ENCODE measurements at places on chromosomes 1 and 21. TPM values are rescaled to one million over a fixed set of nuclear protein-coding genes. Genes with fewer than 3 reads are reported as not detected.

DNA sequence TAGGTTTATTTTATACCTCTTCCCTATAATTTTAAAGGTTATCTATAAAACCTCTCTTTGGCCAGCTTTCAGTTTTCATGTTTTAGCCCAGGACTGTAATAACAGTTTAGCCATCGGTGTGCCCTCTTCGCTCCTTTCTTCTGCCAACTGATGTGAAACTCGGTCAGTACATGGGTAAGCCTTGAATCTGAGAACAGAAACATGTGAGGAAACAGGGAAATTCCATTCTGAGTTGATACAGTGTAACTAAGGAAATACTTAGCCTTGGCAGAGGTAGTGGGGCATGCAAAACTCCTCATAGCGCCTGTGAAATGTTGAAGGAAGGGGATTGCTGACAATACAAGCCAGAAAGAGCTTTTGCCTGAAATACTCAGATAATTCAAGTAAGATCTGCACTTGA is 465.2 kb downstream of the NCAM2 start:
- DNase-seq = no peak

The CLIC6 gene
- total RNA-seq = 24.1 TPM

The ALX3 gene
- total RNA-seq = not detected

- DNase-seq = no peak
These were observed 1.1 kb downstream of the ICMT start for GRCh38 chr1:6234502-6235295.

GRCh38 chr1:156160743-156161171 is 7.4 kb downstream of the SEMA4A start:
- peak; percentile 79 for DNase-seq

- no peak for DNase-seq
These were observed 3.7 kb downstream of the CFH start for GRCh38 chr1:196655494-196655893.

The CYP4B1 gene
- 358 TPM for total RNA-seq

DNA sequence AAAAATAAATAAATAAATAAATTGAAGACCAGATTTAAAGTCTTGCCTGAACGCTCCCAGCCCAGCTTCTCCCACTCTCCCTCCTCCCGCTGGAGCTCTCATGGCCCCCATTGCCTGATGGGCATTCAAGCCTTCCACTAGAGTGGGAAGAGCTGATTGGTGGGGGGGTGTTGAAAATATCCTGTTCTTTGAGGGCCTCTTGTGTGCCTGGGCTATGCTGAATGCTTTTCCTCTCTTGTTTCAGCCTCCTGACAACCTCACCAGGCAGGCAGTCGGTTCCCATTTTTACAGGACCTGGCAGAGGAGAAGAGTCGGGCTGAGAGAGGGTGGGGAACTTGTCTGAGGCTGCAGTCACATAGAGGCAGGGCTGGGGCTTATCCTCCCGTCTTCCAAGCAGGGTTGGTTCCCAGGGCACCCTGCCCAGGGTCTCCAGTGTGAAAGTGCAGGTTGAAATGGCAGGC is 59.2 kb upstream of the SSBP3 start:
- no peak for DNase-seq

GRCh38 chr1:62307895-62308492 is 11.2 kb downstream of the KANK4 start:
- DNase-seq = no peak

DNA sequence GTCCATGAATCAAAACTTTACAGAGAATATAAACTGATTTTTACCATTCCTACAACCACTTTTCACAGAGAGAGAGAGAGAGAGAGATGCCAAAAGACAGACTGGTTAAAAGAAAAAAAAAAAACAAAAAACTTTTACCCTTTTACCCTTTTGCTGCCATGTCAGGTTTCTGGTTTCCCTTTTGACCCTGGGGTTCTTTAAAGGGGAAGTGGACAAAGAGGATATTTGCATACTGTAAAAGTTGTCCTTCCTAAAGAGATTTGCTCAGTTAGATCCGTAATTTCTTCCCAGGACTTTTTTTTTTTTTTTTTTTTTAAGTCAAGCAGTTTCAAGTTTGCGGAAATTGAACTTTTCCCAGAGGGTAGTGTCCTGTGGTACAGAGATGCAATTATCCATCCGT is 287.8 kb upstream of the RGS18 start:
- DNase-seq = no peak

DNA sequence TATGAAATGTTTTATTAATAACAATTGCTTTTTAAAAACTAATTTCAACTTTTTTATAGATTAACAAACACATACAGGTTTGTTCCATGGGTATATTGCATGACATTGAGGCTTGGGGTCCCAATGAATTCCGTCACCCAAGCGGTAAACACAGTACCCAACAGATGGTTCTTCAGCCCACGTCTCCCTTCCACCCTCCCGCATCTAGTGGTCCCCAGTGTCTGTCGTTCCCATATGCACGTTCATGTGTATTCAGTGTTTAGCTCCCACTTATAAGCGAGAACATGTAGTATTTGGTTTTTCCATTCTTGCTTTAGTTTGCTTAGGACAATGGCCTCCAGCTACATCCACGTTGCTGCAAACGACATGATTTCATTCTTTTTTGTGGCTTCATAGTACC is 48.6 kb downstream of the NOS1AP start:
- no peak for DNase-seq

GRCh38 chr1:15176898-15177665 is 23.5 kb downstream of the TMEM51 start:
- no peak for DNase-seq

DNA sequence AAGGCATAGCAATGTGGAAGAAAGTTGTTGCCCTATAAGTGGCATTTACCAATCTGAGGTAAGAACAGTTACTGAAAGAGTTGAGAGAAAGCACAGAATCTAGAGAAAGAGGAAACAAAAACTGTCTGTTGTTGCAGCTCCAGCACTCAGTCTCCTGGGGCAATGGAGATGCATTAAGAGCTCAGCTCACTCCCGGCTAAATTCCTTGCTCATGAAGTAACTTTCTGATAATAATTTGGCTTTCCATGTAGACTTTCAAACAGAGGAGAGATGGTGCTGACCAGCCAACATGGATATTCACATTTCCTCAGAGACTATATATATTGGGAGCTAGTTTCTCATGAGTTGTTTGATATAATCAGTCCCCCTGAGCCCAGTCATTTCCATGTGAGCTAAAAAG is 135.3 kb downstream of the GDAP2 start:
- no peak for DNase-seq

- DNase-seq = no peak
These were observed 82.8 kb downstream of the GLIS1 start for GRCh38 chr1:53655931-53656746.

GRCh38 chr21:44893948-44894656 is 20.6 kb upstream of the PTTG1IP start:
- DNase-seq = no peak

DNA sequence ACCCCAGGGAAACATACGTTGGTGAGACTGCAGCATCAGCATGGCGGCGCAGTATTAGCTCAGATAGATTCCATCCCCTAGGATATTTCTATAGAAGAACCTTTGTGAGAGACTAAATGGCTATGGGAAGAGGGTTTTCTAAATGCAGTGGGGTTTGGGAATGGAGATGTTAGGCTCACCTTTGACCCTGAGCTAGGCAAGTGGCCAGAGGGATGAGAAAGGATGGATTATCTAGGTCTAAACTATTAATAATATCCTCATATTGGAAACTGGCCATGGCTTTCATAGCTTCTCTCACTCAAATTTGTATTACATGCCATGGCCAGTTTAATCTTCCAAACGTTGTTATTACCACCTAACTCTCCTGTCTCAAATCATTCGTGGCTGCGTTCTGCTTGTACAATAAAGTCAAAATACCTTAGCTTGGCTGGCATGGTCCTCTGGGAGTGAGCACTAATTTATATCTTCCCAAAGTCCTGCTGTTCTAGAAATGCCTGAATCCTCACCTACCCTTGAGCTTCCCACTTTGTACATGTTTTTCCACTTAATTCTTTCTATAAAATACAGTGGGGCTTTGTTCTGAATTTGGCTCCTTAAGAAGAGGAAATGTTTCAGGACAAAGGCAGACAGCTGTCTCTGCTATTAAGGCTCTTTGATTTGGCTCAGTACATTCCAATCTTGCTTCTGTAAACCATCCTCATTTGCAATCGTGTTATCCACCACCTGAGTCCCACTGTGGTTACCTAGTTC is 31.0 kb upstream of the COG2 start:
- no peak for DNase-seq

- DNase-seq = no peak
These were observed 314.7 kb downstream of the AMY1C start for GRCh38 chr1:104064399-104064798.

All from ureter (tissue), 1 donor.